ENCODE measurements at places on chromosomes 2 and 18.

DNA sequence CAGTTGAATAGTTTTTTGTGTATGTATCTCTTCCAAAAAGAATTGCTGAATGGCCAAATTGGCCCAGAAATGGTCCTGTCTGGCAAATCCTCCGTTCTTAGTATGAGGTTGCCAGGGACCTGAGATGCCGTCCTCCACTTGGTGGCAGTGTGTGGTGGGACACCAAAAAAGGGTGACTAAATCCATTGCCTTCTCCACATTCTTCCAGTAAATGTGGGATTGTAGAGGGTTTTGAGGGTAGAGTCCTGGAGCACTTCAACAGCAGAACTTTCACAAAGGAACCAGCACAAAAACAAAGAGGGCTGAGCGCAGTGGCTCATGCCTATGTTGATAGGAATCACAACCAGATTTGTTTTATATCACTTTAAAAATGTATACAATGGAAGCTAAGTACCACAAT lies 199.9 kb downstream of the BCL2 start:
- DNase-seq = peak; percentile 13

DNA sequence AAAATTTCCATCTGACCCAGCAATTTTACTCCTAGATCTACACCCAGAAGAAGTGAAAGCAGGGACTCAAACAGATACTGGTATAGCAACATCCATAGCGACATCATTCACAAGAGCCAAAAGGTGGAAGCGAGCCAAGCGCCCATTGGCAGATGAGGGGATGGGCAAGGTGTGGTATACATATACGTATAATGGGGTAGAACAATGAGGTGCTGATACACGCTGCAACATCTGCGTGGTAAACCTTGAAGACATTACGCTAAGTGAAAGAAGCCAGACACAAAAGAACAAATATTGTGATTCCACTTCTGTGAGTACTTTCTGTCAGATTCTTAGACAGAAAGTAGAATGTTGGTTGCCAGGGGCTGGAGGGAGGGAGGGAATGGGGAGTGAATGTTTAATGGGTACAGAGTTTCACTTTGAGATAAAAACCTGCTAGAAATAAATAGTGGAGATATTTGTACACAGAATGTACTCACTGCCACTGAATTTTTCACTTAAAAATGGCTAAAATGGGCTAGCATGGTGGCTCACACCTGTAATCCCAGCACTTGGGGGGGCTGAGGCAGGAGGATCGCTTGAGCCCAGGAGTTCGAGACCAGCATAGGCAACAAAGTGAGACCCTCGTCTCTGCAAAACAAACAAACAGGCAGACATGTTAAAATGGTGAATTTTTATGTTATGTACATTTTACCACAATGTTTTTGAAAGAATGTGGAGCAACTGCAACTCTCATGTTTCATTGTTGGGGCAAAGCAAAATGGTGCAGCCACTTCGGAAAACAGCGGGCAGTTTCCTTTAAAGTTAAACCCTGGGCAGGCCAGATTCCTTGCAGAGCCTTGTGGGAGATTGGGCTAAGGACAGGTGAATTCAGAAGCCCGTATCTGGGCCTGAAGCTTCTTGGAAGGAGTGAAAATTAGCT lies 103.4 kb upstream of the MYCN start:
- no peak for DNase-seq

- DNase-seq = no peak
Measured at GRCh38 chr2:189633392-189633811, 27.9 kb upstream of the ASNSD1 start.

GRCh38 chr18:24396082-24396633 lies 1.5 kb downstream of the OSBPL1A start:
- no peak for DNase-seq

- no peak for DNase-seq
Measured at GRCh38 chr2:26401739-26402541, at the start of gene DRC1. DRC1 (plus strand) TSS chr2:26401920; CDS start chr2:26401990, 70 bp downstream.

DNA sequence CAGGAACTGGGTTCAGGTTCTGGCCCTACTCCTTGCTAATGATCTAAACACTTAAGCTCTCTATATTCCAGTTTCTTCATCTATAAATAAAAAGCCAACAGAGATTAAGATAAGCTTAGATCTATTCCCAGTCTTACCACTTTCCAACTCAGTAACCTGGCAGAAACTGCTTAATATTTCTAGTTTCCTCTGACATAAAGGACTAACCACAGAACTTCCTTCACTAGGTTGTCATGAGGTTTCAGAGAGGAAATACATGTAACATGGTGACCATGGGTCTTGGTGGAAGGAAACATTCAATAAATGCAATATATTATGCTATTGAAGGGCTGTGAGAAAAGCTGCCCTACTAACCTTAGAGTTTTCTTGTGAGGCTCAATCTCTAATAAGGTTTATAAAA lies 114.4 kb upstream of the PDE1A start:
- DNase-seq = no peak

DNA sequence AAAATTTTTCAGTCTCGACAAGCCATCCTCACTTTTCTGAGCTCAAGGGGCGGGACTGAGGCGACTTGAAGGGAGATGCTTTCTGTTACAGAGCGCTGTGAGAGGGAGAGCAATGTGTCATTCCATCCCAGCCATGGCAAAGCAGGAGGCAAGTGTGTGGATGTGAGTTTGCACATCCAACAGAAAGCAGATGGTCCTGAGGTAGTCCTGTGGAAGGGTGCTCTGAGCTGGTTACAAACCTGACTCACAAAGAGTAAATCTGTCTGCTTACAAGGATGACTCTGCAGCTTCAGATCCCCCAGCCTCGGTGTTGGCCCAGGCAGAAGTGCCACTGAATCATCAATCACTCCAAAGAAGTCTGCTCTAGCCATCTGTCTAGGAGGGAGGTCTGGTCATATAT lies 482.0 kb upstream of the DCC start:
- DNase-seq = no peak

DNA sequence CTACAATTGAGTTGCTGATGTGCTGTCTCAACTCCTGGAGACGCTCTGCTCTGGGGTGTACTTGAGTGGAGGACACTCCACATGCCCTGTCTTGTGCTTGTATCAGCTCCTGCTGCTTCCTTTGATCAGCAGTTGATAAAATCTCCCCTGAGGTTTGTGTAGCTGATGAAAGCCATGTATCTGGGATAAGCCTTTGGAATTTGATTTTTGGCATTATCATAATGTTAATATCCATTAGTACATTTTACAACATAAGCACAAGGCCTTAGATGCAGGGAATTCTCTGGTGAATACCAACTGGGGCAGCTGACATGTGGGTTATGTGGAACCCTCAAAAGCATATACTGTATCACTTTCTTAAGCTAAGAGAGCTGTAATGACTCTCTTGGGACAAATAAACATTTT lies 222.7 kb upstream of the ITGA4 start:
- no peak for DNase-seq

DNA sequence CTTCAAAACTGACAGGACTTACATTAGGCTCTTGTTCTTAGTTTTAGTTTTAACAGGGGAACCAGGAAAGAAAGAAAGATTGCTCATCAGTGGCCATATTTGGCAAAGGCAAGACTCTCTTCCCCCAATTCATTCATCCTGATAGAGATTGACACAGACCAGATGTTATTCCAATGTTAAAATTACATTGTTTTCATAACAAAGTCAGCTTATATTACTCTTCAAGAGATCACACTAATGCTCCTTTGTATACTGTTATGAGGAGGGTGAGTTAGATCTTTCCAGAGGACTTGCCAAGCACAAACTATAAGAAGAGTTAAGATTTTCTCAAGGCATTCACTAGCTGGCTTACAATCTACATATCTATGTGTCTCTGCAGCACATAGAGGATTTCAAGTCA lies 252.1 kb downstream of the SLC8A1 start:
- no peak for DNase-seq

DNA sequence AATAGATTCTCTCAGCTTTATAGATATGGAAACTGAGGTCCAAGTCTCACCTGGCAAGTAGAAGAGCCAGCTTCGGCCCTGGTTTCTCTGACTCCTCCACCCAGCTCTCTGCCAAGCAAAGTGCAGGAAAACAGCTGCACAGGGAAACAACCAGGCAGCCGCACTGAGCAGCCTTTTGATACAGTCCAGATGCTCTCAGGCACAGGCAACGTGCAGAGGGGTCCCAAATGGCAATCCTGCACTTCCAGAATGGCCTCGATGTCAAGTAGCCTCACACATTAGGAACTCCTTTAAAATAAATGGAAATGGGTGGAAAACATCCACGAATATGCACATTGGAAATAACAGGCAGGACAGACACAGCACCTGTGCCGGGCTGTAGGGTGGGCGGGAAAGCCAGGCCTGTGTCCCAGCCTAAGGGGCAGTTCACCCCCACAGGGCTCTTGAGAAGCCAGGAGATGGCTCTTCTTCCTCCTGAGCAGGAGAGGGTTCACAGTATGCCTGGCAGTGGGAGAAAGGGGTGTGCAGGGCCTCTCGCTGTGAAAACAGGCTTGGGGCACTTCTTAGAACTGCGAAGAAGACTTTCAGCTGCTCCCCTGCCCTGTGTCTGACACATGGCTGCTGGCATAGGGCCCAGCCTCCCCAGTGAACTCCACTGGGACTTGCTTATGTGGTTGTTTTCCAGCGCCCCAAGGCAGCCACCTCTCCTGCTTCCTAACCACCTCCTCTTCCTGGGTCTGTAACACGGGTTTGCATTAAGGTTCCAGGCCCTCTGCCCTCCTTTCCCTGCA lies 63.9 kb upstream of the TUBA3E start:
- peak; percentile 30 for DNase-seq

Measured in MG63 (cell line).